Spinal cord (tissue), 10 donors: ENCODE measurements at places on chromosomes 12 and 14. TPM values are rescaled to one million over a fixed set of nuclear protein-coding genes. Genes with fewer than 3 reads are reported as not detected.

DNA sequence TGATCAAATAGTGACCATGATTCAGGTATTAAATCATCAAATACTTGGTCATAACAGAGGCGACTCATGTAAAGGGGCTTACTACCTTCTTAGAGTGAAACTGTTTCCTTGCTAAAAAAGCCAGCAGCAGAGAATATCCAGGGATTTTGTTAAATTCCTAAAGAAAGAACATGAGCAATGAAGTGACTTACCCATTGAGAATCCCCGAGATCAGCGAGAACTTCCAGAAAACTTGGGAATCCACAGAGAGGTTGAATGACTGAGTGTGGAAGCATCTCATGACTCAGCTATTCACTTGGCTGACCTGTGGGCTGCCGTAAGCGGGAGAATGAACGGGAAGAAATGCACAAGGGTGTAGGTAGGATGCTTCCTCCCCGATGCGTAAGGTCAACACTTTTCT is 85.3 kb upstream of the KCNA1 start:
- DNase-seq: no peak

- no peak for DNase-seq
Observed at GRCh38 chr12:18689771-18690170, 48.0 kb downstream of the PLCZ1 start.

DNA sequence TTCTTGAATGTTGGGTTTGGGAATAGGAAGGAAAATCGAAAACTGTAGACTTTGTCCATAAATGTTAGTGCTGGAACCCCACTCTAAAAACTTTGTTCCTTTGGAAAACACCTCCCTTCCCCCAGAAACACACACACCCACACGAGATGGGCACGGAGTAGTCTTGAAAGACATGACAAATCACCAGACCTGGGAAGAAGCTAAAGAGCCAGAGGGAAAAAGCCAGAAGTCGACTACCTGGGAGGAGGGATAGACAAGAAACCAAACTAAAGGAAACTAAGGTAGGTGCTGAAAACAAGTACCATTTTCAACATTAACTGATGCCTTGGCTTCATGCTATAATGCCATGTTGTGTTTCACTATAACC is 925 bp upstream of the NANOG start:
- no peak for DNase-seq

GRCh38 chr12:97177481-97177880 is 270.4 kb downstream of the NEDD1 start:
- no peak for DNase-seq

- DNase-seq: no peak
Observed at GRCh38 chr14:106268013-106268727, 741.8 kb downstream of the TMEM121 start.

DNA sequence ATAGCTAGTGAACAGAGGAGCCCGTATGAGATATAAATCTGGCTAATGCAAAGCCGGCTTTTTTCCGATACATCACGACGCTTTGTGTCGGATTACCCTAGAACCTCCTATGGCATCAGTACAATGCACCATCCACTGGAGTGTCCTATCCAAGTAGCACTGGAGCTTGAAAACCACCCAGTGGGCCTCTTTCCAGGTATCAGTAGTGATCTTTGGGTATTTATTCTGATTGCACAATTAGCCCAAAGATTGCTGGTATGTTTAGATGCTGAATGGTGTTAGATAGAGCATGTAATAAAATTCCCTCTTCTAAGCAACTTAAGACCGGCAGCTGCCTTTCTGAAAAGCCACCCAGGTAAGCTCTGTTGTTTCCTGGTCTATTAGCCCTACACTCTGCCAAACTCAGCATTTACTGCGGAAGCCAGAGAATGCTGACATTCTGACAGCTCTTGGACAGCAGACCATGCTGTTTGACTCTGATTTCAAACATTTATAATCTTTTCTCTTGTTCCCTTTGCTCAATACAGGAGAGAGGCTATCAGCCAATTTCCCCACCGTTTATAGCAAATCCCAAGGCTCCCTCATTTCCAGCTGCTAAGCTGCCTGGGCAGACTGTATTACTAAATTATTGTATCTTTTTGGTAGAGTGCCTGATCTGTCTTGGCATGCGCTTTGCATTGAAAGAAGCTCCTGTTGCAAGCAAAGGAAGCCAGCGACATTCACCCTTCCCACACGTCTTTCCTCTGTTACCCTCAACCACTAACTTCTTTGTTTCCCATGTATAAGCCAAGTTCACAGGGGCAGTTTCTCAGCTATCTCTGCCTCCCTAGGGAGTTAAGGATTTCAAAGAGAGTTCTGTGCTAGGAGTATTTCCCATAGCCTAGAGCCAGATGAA is 388.3 kb upstream of the GARIN6 start:
- DNase-seq: peak; percentile 43

GRCh38 chr12:2609020-2609419 is 185.8 kb upstream of the FKBP4 start:
- DNase-seq: no peak

DNA sequence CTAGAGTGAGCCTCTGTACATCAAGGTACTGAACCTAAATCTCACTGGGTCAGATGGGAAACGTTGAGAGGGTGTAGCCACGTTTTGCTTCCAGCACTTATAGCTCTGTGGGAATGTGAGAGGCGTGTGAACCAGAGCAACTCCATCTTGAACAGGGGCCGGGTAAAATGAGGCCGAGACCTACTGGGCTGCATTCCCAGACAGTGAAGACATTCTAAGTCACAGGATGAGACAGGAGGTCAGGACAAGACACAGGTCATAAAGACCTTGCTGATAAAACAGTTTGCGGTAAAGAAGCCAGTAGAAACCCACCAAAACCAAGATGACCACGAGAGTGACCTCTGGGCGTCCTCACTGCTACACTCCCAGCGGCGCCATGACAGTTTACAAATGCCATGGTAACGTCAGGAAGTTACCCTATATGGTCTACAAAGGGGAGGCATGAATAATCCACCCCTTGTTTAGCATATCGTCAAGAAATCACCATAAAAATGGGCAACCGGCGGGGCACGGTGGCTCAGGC is 63.4 kb upstream of the NCOR2 start:
- DNase-seq: no peak

- DNase-seq: peak; percentile 43
Observed at GRCh38 chr14:74980398-74980730, 22.4 kb upstream of the EIF2B2 start.

GRCh38 chr14:41171045-41171444 is 435.6 kb upstream of the LRFN5 start:
- DNase-seq: no peak

DNA sequence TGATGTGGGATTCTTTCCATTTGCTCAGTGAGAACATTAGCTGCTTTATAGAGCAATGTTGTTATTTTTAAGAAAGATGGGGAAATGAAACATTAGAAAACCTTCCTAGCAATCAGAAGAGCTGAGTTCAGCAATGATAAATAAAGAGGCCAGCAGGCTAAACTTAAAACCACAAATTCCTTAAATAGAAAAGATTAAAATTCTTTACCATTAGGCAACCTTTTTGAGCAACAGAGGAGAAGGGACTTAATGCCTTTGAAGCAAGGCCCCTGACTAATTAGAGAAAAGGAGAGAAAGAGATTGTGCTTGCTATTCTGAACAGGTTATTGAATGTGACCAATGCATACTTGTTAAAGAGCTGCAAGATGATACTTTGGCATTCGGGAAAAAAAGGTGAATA is 160.8 kb upstream of the LMO3 start:
- DNase-seq: no peak

GRCh38 chr12:54585243-54585642 is 3.2 kb downstream of the PPP1R1A start:
- DNase-seq: no peak

DNA sequence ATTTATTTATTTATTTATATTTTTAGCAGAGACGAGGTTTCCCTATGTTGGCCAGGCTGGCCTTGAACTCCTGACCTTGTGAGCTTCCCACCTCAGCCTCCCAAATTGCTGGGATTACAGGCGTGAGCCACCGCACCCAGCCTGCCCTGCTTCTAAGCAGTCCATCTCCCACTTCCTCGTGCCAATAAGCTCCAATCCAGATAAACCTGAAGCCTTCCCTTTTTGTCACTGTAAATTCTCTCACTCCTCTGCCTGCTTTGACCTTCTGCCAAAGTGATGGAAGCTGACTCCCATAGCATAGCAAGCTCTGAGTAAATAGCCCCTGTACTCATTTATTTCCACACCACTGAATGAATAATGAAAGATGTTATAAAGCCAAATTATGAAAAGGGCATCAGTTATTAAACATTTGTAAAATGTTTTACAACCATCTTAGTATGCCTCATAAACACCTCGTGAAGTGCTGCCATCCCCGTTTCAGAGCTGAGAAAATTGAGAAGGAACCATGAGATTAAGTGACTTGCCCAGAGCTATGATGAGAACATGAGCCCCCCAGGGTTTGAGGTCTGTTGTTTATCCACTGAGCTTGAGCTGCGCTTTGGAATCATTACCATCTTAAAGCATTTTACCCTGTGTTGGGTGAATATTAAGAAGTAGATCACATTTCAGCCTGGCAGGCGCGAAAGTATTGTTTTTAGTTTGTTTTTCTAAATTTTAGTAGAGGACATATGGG is 30.4 kb downstream of the MANSC1 start:
- DNase-seq: peak; percentile 82

DNA sequence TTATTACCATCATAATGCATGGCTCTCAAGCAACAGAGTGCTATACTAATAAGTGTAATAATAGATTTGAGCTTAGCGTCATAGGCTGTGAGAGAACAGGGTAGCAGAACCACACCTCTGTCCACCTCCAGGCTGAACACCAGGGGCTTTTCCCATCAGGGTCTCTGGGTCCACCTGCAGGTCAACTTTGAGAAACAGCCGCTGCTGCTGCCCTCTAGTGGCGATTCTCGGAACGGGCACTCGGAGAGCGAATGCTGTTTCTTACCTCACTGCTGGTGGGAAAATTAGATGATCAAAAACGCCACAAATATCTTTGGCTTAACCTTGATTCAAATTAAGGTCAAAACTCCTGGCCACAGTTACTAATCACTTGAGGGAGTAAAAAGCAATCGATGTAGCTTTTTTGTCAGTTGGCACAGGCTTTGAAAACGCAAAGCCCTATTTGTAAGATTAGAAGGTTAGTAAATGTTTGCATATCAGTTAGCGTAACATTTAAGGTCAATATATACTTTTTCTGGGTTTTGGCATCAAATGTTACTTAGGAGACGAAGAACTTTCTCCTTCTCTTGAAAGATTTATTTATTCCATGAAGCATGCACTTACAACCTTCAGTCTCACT is 127.9 kb upstream of the TMEM132D start:
- no peak for DNase-seq

GRCh38 chr12:6140651-6141447 is 16.4 kb upstream of the VWF start:
- DNase-seq: no peak

The MEG3 gene
- total RNA-seq: 280 TPM

The KLRC1 gene
- not detected for total RNA-seq

The SLC4A8 gene
- total RNA-seq: 10.9 TPM

The AVPR1A gene
- total RNA-seq: 10.0 TPM

The IGFBP6 gene
- 149 TPM for total RNA-seq
